Cardiac muscle cell (in vitro differentiated cells and primary cell): ENCODE measurements at places on chromosomes 16 and 17. TPM values are rescaled to one million over a fixed set of nuclear protein-coding genes. Genes with fewer than 3 reads are reported as not detected.

The CLEC10A gene
- polyA plus RNA-seq = not detected in 2 replicates

The VMO1 gene
- 1.1 and 1.2 TPM in 2 replicates for polyA plus RNA-seq

The SCGB1C2 gene
- polyA plus RNA-seq = not detected in 2 replicates

The CHST6 gene
- polyA plus RNA-seq = 0.10 and 1.2 TPM in 2 replicates

The PRAC1 gene
- not detected in 2 replicates for polyA plus RNA-seq

The CHST4 gene
- polyA plus RNA-seq = not detected in 2 replicates

The HS3ST3A1 gene
- 8.2 and 17.3 TPM in 2 replicates for polyA plus RNA-seq

The PPM1E gene
- not detected in 2 replicates for polyA plus RNA-seq

The TERF2IP gene
- polyA plus RNA-seq = 66.6 and 85.1 TPM in 2 replicates

The DHRS7C gene
- 1.1 TPM in 1 of 2 replicates, not detected in the other for polyA plus RNA-seq

The KCNH4 gene
- not detected in 2 replicates for polyA plus RNA-seq

The HSD17B1 gene
- 2.8 and 3.0 TPM in 2 replicates for polyA plus RNA-seq

The CFAP52 gene
- 0.50 and 0.75 TPM in 2 replicates for polyA plus RNA-seq
